G401 (cell line): ENCODE measurements at places on chromosomes 4 and X.

DNA sequence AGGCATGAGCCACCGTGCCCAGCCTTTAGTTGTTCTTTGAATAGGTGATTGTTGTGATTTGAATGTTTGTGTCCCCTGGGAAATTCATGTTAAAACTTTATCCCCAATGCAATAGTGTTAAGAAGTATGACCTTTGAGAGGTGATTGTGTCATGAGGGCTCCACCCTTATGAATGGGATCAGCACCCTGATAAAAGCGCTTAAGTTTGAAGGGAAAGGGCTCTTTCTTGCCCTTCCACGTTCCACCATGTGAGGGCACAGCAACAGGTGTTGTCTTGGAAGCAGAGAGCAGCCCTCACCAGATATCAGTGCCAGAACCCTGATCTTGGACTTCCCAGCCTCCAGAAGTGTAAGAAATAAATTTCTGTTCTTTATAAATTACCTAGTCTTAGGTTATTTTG is 33.7 kb upstream of the RP2 start:
- no peak for DNase-seq

GRCh38 chr4:76594173-76594572 is 159.1 kb downstream of the SHROOM3 start:
- DNase-seq: no peak

- DNase-seq: no peak
These were observed 823.2 kb upstream of the LCORL start for GRCh38 chr4:18844726-18845125.

DNA sequence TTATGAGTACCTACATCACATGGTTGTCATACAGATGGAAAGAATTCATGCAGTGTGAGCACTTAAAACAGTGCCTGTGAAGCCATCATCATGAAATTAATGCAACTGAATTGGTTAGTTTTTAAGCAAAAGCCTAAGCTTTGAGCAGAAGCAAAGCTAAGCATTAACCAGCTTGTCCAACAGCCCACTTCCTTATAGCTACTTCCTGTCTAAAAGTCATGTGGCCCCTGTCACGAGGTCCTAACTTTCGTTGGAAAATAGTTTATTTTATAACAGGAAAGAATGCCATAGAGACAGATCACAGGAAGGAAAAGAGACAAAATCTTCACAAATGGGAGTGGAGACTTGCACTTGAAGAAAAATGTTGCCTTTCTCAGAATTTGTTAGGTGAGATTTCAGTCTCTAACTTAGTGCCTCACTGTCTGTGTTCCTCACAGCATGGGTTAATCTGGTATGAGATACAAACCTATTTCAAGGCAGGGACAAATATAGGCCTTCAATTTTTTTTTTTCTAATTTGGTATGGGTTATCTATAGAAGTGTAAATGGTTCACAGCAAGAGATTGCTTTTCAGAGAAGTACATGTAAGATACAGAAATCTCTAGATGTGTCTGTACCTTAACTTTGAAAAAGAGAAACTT is 27.7 kb upstream of the VCX start:
- DNase-seq: no peak

DNA sequence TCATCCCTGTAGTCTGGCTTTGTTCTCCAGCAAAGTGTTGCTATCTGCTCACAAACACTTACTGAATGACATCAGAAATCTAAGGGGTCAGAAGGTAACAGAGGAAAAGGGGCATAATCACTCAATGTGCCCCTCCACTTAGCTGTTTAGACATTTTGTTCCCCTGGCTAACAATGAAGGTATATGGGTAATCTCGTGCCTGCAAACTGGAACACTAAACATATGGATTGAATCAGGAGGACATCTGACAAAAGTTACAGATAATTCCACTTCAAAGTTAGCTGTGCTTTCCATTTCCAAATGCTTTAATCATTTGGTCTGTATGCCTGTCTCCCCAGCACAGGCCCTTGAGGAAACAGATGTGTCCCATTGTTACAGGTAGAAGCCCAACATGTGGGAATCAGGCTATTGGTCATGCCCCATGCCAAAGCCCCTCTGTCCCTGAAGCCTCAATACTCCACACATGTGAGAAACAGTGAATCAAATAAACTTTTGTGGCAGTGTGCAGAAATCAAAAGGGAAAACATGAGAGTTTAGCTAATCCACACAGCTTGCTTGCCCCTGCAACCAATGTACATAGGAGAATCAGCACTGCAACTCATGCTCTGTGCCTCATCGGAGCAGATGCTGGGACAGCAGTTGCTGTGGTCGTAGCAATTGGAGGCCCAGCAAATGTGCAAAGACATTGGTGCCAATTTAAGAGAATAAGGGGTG is 111.7 kb downstream of the RNF150 start:
- peak; percentile 47 for DNase-seq

GRCh38 chr4:130336585-130337217 is 1240.7 kb downstream of the C4orf33 start:
- DNase-seq: no peak

DNA sequence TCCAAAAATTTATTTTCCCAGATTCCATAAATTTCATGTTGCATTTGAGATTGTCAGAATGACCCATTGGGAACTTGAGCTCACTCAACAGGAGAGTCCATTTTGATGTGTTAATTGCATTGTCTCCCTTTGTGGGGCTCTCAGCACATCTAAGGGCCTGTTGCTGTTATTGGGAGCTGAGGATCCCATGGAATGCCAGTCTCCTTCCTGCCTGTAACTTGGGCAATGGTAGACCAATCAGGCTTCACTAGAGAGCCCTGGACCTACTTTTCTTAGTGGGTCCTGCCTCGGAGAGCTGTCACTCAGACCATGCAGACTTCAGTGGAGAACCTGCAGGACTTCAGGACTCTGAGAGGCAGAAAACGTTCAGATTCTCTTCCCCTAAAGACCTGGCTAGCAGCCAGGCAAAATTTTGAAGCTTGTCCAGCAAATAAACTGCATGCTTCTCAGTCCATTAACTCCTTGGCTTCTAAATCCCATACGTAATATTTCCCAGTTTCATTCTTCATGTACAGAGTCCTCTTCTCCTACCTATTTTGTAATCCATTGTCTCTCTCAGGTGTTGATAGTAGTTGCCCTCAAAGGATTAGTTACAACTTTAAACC is 25.1 kb downstream of the OCRL start:
- no peak for DNase-seq

GRCh38 chr4:125677665-125678307 is 363.0 kb downstream of the FAT4 start:
- no peak for DNase-seq

GRCh38 chr4:154707877-154708276 is 35.9 kb upstream of the LRAT start:
- no peak for DNase-seq

DNA sequence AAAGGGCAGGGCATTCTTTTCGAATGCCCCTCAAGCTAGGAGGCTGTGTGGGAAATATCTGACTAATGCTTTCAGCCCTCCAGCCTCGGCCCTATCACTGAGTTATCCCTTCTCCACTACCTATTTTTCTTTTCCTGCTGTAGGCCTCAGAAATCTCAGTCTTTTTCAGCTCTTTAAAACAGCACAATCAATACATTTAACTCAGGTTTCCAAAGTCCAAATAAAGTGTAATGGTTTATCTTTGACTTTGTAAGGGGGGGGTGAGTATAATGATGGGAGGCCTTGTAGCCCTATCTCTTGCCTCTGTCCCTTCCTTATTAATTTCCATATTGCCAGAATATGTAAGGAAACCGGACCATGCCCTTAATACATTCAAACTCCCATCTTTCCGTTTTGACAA is 1.6 kb upstream of the WNK3 start:
- no peak for DNase-seq

- DNase-seq: no peak
These were observed 16.7 kb downstream of the DGKQ start for GRCh38 chr4:956531-957230.

DNA sequence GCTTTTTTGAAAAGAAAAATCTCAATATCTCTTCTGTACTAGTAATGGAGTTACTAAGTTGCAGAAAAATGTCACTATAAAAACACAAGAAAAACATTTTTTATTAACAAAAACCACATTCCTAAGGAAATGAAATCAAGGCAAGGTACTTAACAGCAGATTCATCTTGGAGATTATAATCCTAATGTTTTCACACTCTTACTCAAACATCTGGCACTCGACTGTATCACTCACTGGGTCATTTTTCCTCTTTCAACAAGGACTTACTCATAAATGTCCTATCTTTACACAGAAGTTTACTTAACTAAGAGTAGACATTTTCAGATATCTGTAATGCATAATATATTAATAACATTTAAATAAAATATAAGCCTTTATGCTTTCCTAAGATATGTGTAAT is 216.6 kb downstream of the NR3C2 start:
- DNase-seq: no peak
